DMS153 (cell line): ENCODE measurements at places on chromosomes 1 and 21.
A peak's percentile ranks its signal among the peaks of the same experiment; 100 is the strongest.

DNA sequence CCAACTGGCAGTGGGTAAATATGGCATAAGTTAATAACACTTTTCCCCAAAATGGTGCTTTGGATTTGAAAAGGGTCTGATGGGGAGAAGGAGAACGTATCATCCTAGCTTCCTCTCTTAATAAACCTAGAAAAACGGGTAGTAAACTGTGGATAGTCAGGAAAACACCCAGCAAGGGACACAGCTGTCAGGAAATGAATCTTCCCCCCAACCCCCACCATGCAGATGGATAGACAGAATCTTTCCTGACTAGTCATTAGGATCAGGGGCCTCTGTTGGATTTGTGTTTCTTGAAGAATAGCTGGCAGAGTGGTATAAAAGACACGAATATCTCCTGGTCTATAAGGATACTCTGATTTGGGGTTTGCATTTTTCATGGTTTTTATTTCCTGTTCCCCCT, 22.5 kb upstream of the LAX1 start:
- DNase-seq, result no peak

DNA sequence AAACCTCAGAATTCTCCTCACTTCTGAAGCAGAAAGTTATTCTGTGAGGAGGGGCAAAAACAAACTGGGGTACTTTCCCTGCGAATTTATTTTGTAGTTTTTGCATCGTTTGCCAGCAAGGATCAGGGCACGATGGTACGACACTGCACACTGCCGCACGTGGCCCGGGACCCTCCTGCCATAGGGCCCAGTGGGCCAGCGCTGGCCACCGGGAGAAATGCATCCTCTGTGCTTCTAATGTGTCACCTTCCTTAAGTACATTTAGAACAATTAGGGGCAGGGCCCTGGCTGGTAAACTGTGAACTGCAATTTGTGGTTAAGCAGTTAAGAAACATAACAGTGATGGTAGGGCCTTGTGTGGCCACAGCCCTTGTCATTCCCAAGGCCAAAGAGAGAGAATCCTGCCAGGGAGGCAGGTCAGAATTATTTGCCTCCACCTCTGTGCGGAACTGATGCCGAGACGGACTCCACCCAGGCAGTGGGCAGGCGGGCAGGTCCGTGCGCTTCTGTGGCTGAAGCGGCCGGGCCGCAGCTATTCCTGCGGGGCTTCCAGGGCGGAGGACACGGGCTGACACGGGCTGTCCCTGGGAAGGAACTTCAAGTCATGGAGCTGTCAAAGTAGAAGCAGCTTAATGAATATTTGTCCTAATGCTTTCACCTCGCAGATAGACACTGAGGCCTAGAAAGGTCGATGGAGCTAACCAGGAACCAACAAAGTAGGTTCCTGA, 12.5 kb downstream of the GPR137B start:
- no peak for DNase-seq

- no peak for DNase-seq
These were observed 18.1 kb upstream of the WASF2 start for GRCh38 chr1:27507960-27508665.

- no peak for DNase-seq
These were observed 20.5 kb upstream of the PARP1 start for GRCh38 chr1:226428348-226428747.

DNA sequence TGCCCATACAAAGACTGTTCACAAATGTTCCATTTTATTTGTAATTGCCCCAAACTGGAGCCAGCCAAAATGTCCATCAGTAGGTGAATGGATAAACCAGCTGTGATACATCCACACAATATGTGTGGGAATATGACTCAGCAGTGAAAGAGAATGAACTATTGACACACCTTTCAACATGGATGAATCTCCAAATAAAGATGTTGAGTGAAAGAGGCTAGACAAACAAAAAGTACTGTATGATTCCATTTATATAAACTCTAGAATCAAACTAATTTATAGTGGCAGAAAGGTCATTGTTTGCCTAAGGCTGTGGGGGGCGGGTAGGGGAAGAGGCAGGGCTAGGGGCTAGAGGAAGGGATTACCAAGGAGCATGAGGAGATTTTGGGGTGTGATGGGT, 4.5 kb downstream of the DHCR24 start:
- peak; percentile 76 for DNase-seq
